Activated CD8-positive, alpha-beta memory T cell treated with anti-CD3 and anti-CD28 coated beads, Interleukin-2, amount 50 U/mL, for 4 hours (primary cell): ENCODE measurements at places on chromosomes 1 and 21.

- no peak for DNase-seq
These were observed 187.1 kb downstream of the GRIK3 start for GRCh38 chr1:36847186-36847585.

GRCh38 chr1:51519865-51520699, 1.0 kb upstream of the EPS15 start:
- no peak for DNase-seq

DNA sequence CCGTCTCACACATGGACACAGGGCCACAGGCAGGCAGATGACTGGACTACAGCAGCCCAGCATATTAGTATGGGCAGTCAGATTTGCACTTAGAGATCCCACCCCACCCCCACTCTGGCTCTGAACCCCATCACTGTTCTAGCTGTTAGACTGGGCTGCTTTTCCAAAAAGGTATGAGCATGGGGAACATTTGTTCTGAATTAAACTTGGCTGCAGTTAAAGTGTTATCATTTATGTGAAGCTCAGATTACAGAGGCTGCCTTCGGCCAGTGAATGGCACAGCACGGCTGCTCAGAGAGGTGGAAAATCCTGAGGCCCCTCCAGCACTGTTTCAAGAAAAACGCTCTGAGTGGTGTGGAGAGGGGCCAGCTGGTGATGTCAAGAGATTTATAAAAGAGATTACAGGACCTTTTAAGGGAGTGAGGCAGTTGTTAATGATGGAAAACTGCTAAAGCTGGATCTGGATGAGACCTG, 6.9 kb upstream of the NOS1AP start:
- no peak for DNase-seq

DNA sequence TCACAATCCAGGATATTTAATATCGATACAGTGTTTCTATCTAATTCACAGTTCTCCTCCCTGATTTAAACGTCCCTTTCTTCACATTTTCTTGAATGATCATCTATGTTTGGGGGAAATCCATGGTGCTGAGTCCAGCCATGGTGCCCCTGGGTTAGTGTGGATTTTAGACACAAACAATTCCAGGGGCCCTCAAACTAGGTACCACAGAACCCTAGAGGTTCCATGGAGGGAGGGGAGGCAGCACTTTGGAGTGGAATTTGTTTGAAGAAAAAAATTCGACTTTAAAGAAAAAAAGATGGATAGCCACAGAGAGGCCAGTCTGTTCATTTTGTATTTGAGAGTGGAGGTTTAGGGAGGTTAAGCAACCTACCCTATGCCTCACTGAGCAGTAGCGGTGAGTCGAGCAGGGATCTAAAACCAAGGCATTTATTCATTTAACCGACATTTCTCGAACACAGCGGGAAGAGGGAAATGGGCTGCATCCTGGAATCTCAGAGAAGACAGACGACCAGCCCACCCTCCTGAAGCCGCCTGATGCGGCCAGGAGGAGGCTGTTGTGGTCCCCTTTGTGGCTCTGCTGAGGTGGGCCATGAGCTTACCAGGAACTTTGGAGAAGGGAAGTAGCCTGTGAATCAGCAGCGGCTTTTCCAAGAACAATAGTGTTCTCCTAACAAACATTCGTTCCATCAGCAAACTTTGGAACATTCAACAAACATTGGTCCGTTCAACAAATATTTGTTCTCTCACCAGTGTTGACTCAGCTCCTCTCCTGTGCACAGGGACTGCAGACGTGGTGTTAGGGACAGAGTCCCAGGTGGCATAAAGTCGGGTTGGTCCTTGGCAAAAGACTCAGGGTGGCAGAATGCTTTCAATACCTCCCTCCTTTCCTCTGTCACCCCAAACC, 103.5 kb upstream of the ZBTB40 start:
- DNase-seq = no peak

GRCh38 chr21:46216132-46216747, 12.3 kb downstream of the LSS start:
- DNase-seq = no peak

- no peak for DNase-seq
These were observed 200.6 kb upstream of the HMCN1 start for GRCh38 chr1:185533596-185533995.

DNA sequence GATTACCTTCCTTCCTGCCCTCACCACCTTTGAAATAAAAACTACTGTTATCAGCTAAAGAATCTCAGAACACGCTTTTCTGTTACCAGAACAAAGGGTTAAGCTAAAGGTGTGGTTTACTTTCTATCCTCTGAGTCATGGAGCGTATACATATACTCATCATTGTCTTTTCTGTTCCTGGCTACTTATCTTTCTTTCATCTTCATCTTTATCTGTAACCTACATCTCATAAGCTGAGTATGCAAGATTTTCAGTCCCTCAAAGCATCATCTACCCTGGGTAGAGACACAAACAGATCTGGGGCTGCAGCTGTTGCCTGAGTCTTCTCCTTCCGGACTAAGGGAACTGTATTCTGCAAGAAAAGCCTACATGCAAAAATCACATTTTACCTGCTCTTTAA, 75.6 kb downstream of the LMO4 start:
- DNase-seq = peak; percentile 18

- no peak for DNase-seq
These were observed 376.5 kb downstream of the ADGRL2 start for GRCh38 chr1:82177192-82177591.

DNA sequence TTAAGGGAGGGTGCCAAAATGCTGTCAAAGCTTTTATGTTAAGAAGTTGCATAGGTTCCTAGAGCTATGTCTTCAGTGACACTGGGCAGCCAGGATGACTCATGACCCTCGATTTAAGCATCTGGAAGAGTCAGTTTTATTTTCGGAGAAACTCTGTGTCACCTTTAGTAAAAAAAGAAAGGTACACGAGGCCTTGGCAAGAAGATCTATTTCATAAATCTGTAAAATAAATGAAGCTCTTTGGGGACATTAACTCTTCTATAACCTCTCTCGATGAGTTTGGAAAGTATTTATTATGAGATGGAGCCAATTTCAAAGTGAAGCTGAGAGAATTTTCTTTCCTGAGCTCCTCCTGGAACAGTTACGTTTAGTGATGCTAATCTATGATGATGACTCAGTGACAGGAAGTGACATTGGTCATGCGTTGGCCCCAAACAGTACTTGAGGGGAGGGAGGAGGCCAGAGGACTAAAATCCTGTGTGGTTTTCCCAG, 156.5 kb downstream of the HLX start:
- no peak for DNase-seq

GRCh38 chr1:208637181-208637580, 393.0 kb upstream of the PLXNA2 start:
- DNase-seq = no peak

DNA sequence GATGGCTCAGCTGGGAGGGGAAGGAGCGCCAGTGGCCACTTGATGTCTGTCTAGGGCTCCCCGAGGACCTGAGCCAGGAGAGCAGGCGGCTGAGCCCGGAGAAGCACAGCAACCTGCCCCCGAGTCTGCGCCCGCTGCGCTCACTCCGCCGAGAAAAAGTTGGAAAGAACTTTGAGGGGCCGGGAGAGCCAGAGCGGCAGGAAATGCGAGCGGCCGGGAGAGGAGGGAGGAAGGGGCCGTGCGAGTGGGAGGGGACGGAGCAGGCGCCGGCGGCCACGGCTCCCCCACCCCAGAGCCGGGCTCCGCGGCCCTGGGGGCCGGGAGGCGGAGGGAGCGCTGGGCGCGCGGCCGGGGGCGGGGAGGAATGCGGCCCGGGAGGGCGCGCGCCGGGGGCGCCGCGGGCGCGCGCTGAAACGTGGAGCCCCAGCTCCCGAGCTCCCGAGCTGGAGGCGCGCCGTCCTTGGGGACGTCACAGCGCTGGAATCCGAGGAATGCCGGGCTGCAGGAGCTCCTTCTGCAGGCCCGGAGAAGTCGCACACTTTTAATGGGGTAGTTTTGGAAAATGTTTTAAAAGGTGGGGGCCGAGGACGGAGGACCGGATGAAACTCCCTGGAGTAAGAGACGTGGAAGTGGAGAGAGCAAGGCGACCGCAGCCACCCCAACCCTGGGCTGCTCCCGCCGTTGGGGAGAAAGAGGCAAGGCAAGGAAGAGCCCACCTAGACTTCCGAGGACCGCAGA, at the start of gene PTPN14:
TSS of gene PTPN14 (minus strand) at position 167 of the 738 bp plus-strand sequence. CDS start 86,799 bp downstream, outside the sequence.
- no peak for DNase-seq

DNA sequence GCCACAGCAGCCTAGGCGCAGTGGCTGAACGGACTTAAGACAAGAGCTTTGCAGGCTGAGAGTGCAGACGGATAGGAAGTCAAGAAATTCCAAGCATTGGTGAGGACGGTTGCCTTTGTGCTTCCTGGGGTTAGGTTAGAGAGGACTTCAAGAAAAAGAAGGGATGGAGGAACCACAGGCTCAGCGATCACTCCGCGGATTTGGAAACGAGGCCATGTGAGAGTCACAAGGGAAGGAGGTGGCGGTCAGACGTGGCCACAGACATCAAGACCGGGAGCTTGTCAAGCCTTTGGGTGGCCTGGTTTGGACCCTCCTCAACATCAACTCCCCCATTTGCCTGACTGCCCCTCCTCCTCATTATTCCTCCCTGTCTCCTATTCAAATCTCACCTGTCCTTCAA, 62.3 kb downstream of the NID1 start:
- no peak for DNase-seq

- peak; percentile 93 for DNase-seq
These were observed 7.1 kb upstream of the ITGB2 start for GRCh38 chr21:44927587-44928461.

GRCh38 chr1:159929155-159930051, 4.1 kb upstream of the TAGLN2 start:
- no peak for DNase-seq

DNA sequence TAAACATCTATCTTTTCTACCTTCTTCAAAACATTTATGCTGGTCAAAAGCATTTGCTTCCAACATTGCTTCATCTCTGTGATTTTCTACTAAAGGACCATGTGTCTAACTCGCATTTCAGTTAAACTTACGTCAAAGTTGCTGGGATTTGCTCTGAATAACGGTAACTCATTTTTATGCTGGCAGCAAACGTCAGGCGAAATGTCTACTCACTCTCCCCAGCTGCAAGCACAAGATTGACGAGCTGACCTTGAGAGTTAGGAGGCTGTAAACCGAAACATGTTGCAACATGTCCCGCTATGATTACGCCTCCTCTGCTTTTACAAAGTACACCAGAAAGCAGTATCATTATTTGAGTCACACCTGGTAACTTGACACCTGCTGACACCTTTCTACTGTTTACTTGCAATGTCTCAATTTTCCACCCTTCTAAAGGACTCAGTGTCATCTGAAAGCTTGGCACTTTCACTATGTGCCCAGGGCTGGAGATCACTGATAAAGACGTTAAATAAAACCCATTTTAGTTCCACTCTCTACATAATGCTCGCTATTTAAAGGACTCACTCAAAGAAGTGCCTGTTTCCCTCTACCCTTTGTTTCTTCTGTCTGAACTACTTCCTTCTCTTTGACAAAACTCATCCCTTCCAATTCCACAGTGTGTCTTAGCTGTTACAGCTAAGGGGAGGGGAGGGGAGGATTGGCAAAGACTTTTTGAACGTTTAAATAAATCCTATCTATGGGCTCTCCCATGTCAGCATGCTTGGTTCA, 111.9 kb downstream of the PTPN14 start:
- no peak for DNase-seq

DNA sequence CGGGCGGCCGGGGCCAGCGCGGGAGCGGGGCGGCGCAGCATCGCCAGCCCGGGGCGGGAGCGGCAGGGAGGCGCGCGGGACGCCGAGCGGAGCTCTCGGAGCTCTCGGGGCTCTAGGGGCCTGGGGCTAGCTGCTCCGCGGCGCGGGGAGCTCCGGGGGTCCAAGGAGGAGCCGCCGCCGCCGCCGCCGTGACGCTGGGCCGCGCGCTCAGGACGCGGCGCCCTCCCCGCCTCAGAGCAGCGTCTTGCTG, 147 bp downstream of the CLSTN1 start:
- DNase-seq = no peak

DNA sequence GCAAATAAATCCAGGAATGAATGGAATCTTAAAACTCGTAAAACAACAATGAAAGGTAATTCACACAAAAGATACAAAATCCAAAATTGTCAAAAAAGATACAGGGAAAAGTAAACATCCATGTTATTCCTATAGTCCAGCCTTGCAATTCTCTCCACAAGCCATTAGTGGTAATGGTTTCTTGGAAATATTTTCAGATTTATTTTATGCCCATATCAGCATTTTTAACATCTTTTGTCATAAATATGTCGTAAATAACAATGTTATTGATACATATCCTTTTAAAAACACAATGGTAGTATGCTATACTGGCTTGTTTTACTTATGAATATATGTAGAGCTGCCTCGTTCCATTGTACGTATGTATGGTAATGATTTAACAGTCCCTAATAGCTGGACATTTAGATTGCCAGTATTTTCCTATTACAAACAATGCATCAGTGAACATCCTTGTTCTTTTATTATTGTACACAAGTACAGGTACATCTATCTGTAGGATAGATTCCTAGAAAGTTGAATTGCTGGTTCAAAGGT, 30.6 kb downstream of the DNTTIP2 start:
- DNase-seq = no peak

- no peak for DNase-seq
These were observed 1164.4 kb upstream of the ADGRL4 start for GRCh38 chr1:80170811-80171485.

- no peak for DNase-seq
These were observed 224.1 kb downstream of the GPR52 start for GRCh38 chr1:174671826-174672225.

DNA sequence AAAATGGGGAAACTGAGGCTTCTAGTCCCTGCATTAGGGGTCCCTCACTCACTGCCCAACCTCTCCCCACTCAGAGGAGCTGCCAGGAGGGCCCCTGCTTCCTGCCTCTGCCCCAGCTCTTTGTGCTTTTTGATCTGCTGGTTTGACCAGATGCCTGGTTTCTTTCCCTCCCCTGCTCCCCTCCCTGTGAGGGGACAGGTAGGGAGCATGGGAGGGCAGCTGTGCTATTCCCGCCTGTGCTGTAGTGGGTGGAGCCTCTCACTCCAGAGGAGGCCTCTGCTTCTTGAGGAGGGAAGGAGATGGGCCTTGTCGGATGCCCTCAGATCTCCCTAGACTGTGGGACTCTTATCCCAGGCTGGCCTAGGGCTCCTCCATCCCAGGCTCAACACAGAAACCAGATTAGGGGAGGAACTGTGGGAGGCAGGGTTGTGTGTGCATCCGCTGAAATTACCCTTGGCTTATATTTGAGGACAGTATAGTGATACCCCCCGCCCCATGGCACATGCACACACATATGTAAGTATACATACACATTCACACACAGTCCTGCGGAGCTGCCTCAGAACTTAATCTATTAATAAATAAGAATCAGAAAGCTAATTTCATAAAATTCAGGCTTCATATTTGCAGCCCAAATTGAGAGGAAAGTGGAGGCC, 4.6 kb downstream of the BOLA1 start:
- DNase-seq = no peak
